Hepatocyte (in vitro differentiated cells): ENCODE measurements at places on chromosomes 1 and 21. TPM values are rescaled to one million over a fixed set of nuclear protein-coding genes. Genes with fewer than 3 reads are reported as not detected.

The ETV3L gene
- not detected in 2 replicates for polyA plus RNA-seq

The MTMR11 gene
- polyA plus RNA-seq: 34.0 and 40.2 TPM in 2 replicates

The KIF14 gene
- 0.54 and 0.68 TPM in 2 replicates for polyA plus RNA-seq

The NHLH1 gene
- polyA plus RNA-seq: not detected in 2 replicates

The PTPRF gene
- polyA plus RNA-seq: 84.6 and 96.0 TPM in 2 replicates

The ESRRG gene
- 2.8 and 7.1 TPM in 2 replicates for polyA plus RNA-seq

The SPRR2D gene
- not detected in 2 replicates for polyA plus RNA-seq

The EVA1B gene
- 67.1 and 68.7 TPM in 2 replicates for polyA plus RNA-seq

The TDRD10 gene
- 0.09 TPM in 1 of 2 replicates, not detected in the other for polyA plus RNA-seq

The FHAD1 gene
- polyA plus RNA-seq: 0.16 and 0.68 TPM in 2 replicates

The HSF2BP gene
- 1.3 and 3.1 TPM in 2 replicates for polyA plus RNA-seq

The KRTAP13-2 gene
- not detected in 2 replicates for polyA plus RNA-seq

The BPNT1 gene
- polyA plus RNA-seq: 9.7 and 11.2 TPM in 2 replicates

The KCNJ9 gene
- polyA plus RNA-seq: not detected in 2 replicates

The PEAR1 gene
- 6.3 and 7.3 TPM in 2 replicates for polyA plus RNA-seq

The UMODL1 gene
- 0.15 TPM in 1 of 2 replicates, not detected in the other for polyA plus RNA-seq

The UBE2U gene
- 0.21 TPM in 1 of 2 replicates, not detected in the other for polyA plus RNA-seq

The CHIA gene
- polyA plus RNA-seq: not detected in 2 replicates

The THEM5 gene
- polyA plus RNA-seq: 0.21 and 0.32 TPM in 2 replicates

The CENPF gene
- polyA plus RNA-seq: 8.3 and 15.3 TPM in 2 replicates

The OR6N1 gene
- polyA plus RNA-seq: not detected in 2 replicates

The RNF186 gene
- 1.4 and 2.0 TPM in 2 replicates for polyA plus RNA-seq

The CYP4B1 gene
- polyA plus RNA-seq: 0.25 and 0.92 TPM in 2 replicates

The CADM3 gene
- 0.69 and 0.77 TPM in 2 replicates for polyA plus RNA-seq

The AVPR1B gene
- polyA plus RNA-seq: not detected in 2 replicates

The ADGRL2 gene
- 45.1 and 50.8 TPM in 2 replicates for polyA plus RNA-seq

The ESPN gene
- polyA plus RNA-seq: 48.4 and 65.7 TPM in 2 replicates

The HMGN2 gene
- 467 and 520 TPM in 2 replicates for polyA plus RNA-seq

The AKR1A1 gene
- 235 and 271 TPM in 2 replicates for polyA plus RNA-seq

The ANKRD34A gene
- 0.76 and 0.83 TPM in 2 replicates for polyA plus RNA-seq

The SYT6 gene
- 1.3 and 2.6 TPM in 2 replicates for polyA plus RNA-seq

The ADAMTS4 gene
- polyA plus RNA-seq: 4.4 and 6.1 TPM in 2 replicates

The TRIM33 gene
- polyA plus RNA-seq: 27.5 and 32.9 TPM in 2 replicates

The ARHGEF16 gene
- 32.3 and 36.2 TPM in 2 replicates for polyA plus RNA-seq

The RAB25 gene
- polyA plus RNA-seq: 91.6 and 106 TPM in 2 replicates

The MAP3K6 gene
- 20.4 and 24.8 TPM in 2 replicates for polyA plus RNA-seq

The CELA2B gene
- 1.4 TPM in 1 of 2 replicates, not detected in the other for polyA plus RNA-seq

The TMEM50A gene
- 136 and 151 TPM in 2 replicates for polyA plus RNA-seq

The CEP104 gene
- 22.6 and 25.2 TPM in 2 replicates for polyA plus RNA-seq

The ZSWIM5 gene
- 2.0 and 2.9 TPM in 2 replicates for polyA plus RNA-seq

The NPHS2 gene
- polyA plus RNA-seq: not detected in 2 replicates

The OR2T11 gene
- polyA plus RNA-seq: not detected in 2 replicates

The FCRL3 gene
- polyA plus RNA-seq: not detected in 2 replicates

The LYPD8 gene
- polyA plus RNA-seq: not detected in 2 replicates

The HES2 gene
- 0.36 and 1.2 TPM in 2 replicates for polyA plus RNA-seq

The ZMYND12 gene
- polyA plus RNA-seq: 0.74 and 0.87 TPM in 2 replicates

The PTPRC gene
- polyA plus RNA-seq: 0.11 TPM in 1 of 2 replicates, not detected in the other

The LCE3D gene
- polyA plus RNA-seq: not detected in 2 replicates

The UBASH3A gene
- polyA plus RNA-seq: not detected in 2 replicates

The CD101 gene
- not detected in 2 replicates for polyA plus RNA-seq

The SLC66A1 gene
- polyA plus RNA-seq: 34.5 and 39.6 TPM in 2 replicates

The MCOLN3 gene
- 13.6 and 13.9 TPM in 2 replicates for polyA plus RNA-seq

The ABCA4 gene
- 1.4 and 2.1 TPM in 2 replicates for polyA plus RNA-seq

The TNFRSF9 gene
- 0.08 and 0.40 TPM in 2 replicates for polyA plus RNA-seq

The GIPC2 gene
- 8.4 and 16.9 TPM in 2 replicates for polyA plus RNA-seq

The SYCP1 gene
- polyA plus RNA-seq: not detected in 2 replicates

The RAD54L gene
- polyA plus RNA-seq: 4.2 and 4.9 TPM in 2 replicates

The CFAP107 gene
- not detected in 2 replicates for polyA plus RNA-seq

The SH2D2A gene
- 0.18 TPM in 1 of 2 replicates, not detected in the other for polyA plus RNA-seq
